GM12892 (cell line): ENCODE measurements at places on chromosomes 2 and 18.

- no peak for DNase-seq
Measured at GRCh38 chr2:88230911-88231310, 60.8 kb downstream of the THNSL2 start.

- no peak for DNase-seq
Measured at GRCh38 chr2:667332-667999, 9.7 kb downstream of the TMEM18 start.

- DNase-seq = no peak
Measured at GRCh38 chr18:49613641-49614151, 51.8 kb downstream of the LIPG start.

DNA sequence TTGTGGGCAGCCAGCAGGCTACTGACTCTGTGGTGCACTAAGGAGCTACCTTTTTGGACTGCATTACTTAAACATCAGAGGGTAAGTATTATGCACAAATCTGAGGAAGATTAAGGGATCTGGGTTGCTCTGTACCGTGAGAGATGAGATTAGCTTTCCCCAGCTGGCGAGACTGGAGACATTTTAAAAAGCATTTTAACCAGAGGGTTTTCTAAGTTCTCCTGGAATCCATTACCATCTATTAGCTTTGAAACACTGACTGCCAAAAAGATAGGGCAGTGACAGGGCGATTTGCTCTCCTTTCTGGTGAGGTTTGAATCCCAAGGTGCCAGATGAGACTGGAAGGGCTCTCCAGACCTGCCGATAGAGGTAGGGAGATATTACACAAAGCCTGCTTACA is 63.2 kb downstream of the LYPD6 start:
- no peak for DNase-seq

DNA sequence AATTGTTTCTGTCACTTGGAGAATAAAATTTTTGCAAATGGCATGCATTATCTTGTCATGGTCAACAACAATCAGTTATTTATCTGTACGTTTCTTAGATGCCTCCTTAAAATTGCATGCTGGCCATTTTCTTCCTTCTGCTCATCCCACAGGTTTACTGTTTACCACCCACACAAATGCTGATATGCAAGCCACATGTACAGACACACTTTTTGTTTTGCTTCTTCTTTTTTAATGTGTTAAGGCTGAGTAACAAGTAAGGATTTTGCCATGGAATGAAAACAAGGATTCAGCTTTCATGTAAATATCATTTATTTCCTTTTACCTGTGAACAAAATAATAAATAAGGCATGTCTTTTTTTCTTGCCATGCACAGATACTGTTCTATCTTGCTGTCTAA is 1077.1 kb upstream of the ZEB2 start:
- no peak for DNase-seq

DNA sequence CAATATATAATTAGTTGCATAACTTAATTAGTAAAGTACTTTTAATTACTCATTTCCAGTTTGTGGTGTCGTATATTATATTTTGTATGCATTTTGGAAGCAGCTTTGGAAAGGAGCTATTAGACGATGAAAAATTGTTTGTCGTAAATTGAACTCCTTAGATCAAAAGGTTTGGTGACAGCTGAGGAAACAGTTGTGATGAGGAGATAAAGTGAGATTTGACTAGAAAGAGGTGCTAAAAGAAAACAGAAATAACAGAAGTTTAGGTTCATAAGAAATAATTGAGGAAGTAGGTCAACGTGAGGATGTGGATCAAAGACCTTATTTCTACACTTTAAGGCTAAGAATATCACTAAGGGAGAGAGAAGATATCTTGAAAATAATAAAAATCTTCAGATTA is 141.9 kb upstream of the NETO1 start:
- DNase-seq = no peak

DNA sequence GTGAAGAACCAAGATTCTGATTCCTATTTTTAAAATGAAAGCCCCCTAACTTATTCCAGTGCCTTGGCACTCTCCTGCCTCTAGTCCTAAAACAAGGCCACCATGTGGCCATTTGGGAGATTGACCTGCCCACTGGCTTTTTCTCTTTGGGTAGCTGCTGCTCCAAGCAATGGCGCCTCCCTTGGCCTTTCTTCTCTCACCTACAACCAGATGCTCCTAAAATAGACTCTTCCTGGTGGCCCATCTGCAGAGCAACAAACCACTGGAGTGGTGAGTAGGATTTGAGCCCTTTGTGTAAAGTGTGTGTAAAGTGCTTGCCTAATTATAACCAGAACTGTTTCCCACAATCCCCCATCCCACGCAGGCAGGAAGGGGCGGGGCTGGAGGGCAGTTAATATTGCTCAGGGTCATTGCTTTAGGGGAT is 114.2 kb downstream of the FHOD3 start:
- DNase-seq = no peak

DNA sequence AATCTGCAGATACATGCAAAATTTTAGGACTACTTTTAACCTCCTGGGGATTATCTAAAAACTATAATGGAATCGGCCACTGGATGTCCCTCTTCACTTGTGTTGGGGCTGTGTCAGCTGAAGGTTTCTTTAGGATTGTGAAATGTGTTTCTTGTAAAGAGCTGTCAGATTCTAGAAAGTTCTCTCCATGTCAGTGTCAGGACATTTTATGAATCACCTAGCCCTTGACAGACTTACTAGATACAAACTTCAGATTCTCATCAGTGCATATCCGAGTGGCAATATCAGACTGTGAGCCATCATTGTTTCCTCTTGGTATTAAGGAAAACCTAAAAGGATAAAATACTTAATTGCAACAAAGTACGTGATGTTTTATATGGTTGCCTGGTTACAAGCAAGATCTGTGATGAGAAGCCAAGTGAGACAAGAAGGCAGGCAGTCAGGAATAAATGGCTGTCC is 107.3 kb downstream of the CPS1 start:
- DNase-seq = no peak

- DNase-seq = no peak
Measured at GRCh38 chr18:50629148-50629631, 69.3 kb downstream of the MAPK4 start.

- no peak for DNase-seq
Measured at GRCh38 chr2:72840066-72840465, 14.2 kb upstream of the EXOC6B start.

DNA sequence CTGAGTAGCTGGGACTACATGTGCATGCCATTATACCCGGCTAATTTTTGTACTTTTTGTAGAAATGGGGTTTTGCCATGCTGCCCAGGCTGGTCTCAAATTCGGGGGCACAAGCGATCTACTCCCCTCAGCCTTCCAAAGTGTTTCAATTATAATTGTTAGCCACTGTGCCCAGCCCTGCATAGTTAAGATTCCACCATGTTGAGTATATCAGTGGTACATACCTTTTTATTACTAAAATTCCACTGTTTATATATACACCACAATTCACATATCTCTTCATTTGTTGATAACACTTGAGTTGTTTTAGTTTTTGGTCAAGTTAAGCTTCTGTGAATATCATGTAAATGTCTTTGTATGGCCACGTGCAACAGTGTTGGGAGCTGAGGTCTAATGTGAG is 12.8 kb upstream of the FMNL2 start:
- DNase-seq = no peak

- no peak for DNase-seq
Measured at GRCh38 chr2:210715560-210716082, 159.2 kb downstream of the CPS1 start.

- DNase-seq = no peak
Measured at GRCh38 chr18:7157760-7158159, 40.2 kb upstream of the LAMA1 start.

DNA sequence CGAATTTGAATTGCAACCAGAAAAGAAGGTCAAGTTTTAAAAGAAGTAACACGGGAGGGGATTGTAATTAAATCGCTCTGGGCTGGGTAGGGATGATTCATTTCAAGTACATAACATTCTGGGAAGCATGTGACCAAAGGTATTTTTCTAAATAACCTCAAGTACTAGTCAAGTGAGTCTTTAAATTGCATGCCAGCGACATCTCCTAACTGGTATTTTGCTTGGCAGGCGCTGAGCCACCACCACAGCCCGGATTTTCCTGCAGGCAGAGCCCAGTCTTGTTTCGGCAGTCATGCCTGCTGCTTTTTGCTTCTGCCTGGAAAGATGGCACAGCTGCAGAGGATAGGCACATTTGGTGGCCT is 33.7 kb upstream of the NPAS2 start:
- DNase-seq = no peak

- DNase-seq = no peak
Measured at GRCh38 chr18:46352520-46353250, 248.5 kb downstream of the HAUS1 start.

DNA sequence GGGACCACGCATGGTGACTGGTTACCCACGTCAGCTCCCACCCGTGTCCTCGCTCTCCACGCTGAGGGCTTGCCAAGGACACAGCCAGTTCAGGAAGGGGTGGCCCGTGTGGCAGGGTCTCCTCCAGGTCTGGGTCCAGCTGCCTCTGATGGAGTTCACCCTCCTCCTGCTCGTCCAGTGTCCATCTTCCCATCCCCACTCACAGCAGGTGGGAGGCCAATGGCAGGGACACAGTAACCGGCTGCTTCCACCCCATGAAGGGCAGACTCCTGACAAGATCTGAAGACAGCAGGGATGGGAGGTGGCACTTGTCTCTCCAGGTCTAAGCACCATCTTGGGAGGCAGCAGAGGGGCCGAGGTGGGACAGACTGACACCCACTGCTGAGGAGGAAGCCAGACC is 106.4 kb downstream of the NDUFA10 start:
- no peak for DNase-seq

GRCh38 chr2:112768432-112768831 is 4.0 kb upstream of the CKAP2L start:
- no peak for DNase-seq

GRCh38 chr2:45433363-45433762 is 177.7 kb downstream of the SRBD1 start:
- DNase-seq = no peak

DNA sequence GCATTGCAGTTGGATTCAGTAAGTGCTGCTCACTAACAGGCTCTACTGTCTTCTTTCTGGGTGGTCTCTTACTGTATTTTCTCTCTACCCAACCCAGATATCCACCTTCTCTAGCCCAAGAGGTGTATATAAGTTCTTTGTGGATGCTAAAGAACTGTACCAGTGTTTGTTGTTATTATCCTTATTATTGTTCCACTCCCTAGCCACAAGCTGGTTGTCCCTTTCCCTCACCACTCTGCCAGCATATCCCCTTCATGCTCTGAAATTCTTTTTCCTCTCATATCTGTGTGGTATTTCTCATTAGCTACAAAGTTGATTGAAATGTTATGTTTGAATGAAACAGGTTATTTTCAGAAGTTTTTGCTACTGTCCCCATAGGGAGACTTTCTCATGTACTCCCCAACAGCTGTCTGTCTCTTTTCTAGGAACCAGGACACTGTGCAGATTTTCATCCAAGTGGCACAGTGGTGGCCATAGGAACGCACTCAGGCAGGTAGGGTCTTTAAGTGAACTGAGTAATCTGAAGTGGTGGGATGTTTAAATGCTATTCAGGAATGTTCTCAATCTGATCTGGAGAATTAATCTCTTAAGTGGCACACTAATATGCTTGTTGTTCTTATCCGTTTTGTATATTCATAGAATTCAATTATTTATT is 56.8 kb downstream of the COX7A2L start:
- no peak for DNase-seq

- no peak for DNase-seq
Measured at GRCh38 chr18:33814546-33814945, 236.5 kb downstream of the ASXL3 start.

GRCh38 chr2:9085353-9085752 is 81.9 kb upstream of the MBOAT2 start:
- no peak for DNase-seq

- DNase-seq = no peak
Measured at GRCh38 chr2:65396348-65397026, 35.9 kb downstream of the SPRED2 start.

DNA sequence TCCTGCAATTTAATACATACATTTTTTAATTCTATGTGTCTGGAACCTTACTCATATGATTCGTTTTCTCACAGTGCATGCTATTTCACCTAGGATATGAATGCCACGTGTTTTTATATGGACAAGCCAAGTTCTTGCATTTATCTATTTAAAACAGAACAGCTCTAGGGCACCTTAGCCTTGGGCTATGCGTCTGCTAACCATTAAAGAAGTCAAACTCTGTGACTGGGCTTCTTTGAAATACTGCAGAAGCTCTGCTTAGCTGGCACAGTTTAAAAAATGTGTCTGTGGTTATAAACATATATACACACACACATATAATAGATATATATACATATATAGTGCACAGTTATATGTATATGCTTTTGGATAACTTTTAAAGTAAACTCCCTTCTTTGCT is 890.8 kb upstream of the KLHL29 start:
- no peak for DNase-seq

DNA sequence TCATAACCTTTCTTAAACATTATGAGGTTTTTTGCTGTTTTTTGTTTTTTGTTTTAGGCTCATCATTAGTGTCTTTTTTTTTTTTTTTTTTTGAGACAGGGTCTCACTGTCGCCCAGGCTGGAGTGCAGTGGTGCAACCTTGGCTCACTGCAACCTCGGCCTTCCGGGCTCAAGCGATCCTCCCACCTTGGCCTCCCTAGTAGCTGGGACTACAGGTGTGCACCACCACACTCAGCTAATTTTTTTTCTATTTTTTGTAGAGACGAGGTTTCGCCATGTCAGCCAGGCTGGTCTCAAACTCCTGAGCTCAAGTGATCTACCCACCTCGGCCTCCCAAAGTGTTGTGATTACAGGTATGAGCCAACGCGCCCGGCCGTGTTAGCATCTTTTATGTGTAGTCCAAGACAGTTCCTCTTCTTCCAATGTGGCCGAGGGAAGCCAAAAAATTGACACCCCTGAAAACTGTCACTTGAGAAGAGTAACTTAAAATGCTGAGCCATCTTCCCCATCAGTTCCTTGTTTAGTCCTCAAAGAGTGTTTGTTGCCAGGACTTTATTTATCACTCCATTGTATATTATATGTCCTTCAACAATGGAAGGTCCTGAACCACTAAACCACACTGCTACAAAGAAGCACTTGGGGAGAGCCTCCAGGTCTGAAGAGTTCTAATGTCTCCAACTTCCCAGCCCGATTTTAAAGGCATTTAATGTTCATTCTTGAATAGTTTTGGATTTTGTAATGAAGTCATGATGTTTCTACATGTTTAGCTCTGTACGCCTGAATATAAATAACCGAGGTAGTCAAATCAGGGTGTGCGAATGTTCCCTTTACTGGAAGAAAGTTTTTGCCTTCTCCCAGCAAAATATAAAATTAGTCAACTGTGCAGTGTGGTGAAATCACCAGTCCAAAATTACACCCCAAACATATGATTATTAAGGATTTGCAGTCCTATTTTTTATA is 26.4 kb downstream of the ZNF516 start:
- no peak for DNase-seq

DNA sequence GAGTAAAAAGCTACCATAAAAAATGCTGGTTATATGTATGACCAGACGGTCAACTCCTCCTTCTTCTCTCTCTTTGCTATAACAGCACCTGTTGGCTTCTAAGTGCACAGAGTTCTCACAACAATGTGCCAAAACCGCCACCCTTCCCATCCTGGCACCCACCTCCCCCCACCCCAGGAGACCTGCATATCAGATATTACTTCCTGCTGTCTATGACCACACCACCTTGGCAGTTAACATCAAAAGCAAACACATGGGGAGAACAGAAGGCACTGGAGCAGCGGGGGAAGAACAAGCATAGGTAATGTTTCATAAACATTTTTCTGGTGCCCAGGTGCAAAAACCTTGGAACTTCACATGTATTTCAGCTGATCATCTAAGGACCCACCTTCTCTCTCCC is 15.5 kb downstream of the SPRED2 start:
- DNase-seq = no peak

- no peak for DNase-seq
Measured at GRCh38 chr18:35603008-35603407, 21.5 kb downstream of the GALNT1 start.

- no peak for DNase-seq
Measured at GRCh38 chr2:127611076-127611925, 34.7 kb upstream of the GPR17 start.

GRCh38 chr18:63290166-63290820 is 29.3 kb downstream of the BCL2 start:
- no peak for DNase-seq
